ENCODE measurements at places on chromosomes 11 and 22.

- DNase-seq: peak; percentile 8
Measured at GRCh38 chr11:122864386-122865115, 18.0 kb upstream of the JHY start.

GRCh38 chr22:39311592-39312400 is 7.6 kb downstream of the RPL3 start:
- no peak for DNase-seq

- DNase-seq: peak; percentile 61
Measured at GRCh38 chr11:14500181-14500651, 605 bp upstream of the COPB1 start.

GRCh38 chr11:123168241-123168640 is 26.8 kb downstream of the CLMP start:
- no peak for DNase-seq

DNA sequence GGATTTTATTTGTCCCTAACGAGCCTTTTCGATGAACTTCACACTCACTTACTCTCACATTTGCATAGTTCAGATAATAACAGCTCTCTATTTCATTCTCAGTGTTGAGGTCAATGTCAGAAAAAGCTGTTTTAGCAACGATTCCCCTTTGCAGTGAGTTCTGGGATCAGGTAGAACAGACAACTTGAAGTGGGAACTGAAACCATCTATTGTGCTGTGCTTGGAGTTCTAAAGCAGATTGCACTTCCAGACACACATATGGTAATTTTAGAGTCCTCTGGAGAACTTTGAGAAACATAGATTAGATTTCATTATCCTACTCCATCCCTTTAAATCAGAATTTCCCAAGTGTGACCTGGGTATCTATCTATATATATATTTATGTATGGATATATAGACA is 124.6 kb upstream of the BLID start:
- DNase-seq: no peak

DNA sequence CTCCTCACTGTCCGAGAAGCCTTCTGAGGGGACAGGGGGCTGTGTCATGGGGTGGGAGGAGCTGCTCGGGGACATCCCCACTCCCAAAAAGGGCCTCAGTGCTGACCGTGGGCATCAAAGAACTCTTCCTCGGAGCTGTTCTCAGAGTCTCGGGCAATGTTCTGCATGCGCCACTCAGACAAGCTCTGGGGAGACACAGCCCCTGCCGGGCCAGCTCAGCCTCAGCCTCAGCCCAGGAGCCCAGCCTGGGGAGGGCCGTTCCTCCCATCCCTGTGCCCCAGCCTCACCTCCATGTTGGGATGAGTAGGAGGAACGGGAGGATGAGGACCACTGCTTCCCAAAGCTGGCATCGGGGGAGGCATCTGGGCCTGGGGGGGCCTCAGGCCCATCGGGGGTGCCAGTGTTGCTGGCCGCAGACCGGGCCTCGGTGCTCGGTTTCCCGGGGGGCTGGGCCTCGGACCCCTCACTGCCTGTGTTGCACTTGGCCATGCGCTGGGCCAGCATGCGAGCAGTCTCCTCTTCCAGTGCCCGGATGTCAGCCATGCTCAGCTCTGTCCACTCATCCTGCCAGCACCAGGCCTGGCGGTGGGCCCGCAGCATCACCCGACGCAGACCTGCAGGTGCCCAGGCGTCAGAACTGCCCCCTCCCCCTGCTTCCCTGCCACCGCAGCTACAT is 5.2 kb downstream of the PITPNM1 start:
- DNase-seq: no peak

DNA sequence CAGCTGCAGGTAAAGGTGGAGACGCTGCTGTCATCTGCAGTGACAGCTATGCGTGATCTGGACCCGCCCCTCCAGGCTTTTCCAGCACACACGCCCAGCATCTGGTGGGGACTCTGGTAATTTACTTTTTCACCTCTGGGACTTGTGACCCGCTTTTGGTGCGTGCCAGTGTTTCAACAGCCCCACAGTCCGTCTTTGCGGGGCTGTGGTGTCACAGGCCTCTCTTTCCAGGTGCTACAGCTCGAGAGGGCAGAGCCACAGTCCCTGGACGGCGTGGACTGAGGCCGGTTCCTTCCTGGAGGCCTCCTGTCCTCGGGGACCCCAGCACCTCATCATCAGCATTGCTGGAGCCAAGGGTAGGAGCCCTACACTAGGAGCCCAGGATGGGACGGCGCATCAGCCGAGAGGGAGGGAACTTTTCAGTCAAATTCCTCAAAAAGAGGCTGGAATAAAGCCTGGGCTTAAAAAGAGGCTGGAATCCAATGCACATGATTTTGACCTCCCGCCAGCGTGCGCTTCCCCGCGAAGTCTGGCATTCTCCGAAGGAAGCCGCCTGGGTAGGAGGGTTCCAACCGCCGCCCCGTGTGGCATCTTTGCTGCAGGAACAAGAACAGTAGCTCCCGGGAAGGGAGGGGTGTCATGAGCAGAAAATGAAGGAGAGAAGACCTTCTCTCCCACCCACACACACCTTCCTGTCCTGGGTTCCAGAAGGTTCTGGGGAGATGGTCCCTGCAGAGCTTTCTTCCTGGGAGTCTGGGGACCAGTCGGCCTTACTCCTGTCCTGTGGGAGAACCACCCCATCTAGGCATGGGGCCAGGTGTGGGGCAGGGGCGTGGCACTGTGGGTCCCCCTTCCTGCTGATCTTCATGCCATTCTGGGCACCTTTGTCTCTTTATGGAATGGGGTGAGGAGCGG is 25.7 kb upstream of the KRTAP5-7 start:
- no peak for DNase-seq

DNA sequence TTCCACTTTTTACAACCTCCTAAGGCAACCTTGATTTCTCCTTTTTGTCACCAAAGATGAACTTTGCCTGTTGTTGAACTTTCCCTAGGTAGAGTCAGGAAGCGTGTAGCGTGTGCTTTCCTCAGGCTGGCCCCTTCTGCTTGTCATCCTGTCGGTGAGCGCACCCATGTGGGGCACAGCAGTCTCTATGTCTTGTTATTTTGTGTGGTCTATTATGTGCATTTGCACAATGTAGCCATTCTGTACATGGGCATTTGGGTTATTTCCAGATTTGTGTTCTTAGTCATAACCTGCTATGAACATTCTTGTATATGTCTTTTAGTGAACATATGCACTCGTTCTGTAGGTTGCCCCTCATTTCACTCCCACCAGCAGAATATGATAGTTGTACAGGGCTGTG is 34.9 kb downstream of the CABIN1 start:
- no peak for DNase-seq

- no peak for DNase-seq
Measured at GRCh38 chr11:10400856-10401255, 54.2 kb upstream of the AMPD3 start.

GRCh38 chr11:19766206-19766605 is 53.6 kb downstream of the NAV2 start:
- peak; percentile 52 for DNase-seq

DNA sequence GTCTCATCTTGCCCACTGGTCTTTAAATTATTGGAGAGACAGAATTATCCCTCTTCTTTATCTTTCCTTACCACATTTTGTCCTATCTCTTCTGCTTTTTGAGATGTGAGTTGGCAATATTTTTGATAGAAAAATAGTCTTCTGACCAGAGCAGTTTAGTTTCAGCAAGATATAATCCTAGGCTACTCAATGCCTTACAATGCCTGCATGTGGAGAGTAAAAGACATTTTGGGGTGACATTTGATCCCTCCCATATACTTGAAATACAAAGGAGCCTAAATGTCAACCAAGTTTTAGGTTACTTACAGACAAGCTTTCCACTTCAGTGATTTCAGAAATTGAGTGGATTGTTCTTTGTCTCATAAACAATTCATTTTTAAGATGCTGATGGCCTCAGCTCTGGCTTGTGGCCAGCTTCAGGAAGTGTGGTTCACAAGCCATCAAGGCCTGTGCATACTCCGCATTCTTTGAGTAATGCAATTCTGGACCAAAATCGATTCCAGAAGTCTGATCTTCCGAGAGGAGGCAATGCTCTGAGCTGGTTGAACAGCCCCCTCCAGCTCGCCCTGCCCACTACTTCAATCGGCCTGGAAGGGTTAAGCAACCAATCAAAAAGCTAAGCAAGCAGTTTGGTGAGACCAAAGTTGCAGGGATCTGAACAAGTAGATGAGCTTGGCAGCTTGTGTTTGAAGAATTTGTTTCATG is 274.4 kb downstream of the BLID start:
- DNase-seq: peak; percentile 85

GRCh38 chr11:12356944-12357655 is 20.3 kb upstream of the PARVA start:
- DNase-seq: no peak

GRCh38 chr11:28448186-28448585 is 340.0 kb downstream of the METTL15 start:
- no peak for DNase-seq

DNA sequence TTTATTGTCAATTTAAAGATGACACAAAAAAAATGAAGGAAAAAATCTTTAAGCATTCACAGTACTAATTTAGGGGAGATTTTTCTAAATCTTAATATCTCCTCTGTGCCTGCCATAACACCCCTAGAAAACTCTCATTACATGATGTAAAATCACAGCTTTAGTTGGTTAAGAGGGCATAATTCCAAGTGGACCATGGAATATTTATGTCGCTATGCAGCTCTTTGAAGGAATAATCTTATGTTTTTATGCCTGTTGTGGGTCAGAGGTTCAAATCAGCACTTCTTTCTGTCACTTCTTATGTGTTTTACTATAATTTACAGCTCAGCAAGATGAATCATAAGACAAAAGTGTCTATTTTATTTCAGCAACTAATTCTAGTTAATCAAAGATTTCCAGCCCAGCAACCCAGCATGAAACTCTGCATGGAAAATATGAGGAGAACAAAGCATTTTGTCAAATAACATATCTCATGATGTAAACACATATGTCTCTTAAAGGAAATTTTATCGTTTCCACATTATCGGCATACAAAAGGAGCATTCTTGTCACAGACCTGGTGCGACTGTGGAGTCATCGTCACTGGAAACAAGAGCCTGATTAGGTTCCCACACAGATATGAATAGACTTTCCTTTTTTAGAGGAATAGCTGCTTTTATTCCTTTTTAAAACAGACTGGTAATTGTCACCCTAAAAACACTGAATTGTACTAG is 274.8 kb downstream of the SOX6 start:
- DNase-seq: no peak

DNA sequence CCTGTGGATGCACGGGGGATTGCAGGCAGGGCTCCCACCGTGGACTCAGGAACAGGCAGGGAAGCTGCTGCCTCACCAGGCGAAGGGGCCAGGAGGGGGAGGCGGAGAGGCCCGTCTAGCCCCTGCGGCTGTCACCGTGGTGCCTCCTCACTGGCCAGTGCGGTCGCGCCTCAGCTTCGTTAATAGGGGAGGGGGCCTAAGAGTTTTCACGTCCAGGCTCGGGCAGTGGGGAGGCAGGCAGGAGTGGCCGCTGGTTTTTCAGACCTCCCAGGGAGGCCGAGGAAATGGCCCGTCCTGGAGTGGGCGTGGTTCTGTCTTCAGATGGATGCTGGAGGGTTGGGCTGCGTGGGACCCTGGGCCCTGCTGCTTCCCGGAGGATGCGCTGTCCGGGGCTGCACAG is 91.1 kb upstream of the B3GAT1 start:
- DNase-seq: no peak

- DNase-seq: no peak
Measured at GRCh38 chr22:50502096-50502495, 5.4 kb downstream of the LMF2 start.

DNA sequence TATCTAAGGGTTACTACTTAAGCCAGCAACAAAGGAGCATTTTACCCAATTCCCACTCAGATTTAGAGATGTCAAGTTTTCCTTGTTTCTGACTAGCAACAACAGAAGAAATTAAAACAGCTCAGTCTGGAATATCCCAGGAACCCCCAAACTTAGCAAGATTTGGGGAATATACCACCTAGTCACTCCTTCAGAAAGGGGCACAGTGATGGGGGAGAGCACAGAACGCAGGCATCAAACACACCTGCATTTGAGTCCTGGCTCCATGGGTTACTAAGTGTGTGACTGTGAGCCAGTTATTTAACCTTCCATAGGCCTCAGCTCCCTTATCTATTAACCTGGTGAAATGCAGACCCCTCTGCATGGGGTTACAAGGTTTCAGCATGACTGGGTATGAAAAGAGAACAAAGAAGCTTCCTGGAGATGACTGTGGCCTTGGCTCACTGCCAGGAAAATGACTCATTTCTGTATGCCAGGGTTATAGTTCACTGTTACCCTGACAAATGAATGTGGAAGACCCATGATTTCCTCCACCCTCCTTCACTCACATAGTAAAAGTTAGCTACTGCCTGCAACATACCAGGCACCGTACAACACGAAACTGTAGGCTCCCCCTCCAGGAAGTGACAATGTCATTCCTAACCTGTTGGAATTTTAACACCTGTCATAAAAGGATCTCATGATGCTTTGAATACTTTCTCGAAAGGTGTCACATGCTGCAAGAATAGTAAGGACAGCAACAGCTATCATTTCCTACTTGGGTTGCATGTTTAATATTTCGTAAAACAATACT is 79.6 kb downstream of the ME3 start:
- DNase-seq: peak; percentile 91

GRCh38 chr22:37199760-37200108 is 11.7 kb upstream of the C1QTNF6 start:
- no peak for DNase-seq

DNA sequence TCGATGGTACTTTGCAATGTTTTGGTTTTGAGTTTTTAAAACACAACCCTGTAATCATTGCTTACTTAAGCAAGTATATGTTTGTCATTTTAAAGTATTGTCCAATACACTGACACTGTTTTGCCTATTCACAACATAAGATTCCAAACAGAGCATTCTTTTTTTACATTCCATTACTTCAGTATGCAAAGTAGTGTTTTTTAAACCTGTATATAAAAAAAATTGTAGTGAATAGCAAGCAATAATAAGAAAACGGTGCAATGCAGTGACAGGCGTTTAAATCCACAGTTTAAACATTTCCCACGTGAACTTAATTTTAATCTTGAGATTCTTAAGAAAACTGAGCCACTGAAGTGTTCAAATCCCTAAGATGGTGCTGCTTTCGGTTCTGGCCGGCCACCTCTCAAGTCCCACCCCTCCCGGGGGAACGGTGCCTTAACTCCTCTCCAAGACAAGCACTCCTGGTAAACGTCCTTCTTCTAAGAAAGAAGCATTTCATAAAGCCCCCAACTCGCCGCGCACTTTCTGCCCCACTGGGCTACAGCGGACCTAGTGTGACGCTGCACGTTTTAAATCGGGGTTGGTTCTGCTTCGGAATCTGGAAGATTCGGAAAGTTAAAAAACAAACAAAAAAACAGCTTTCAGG is 2.9 kb downstream of the PGR start:
- DNase-seq: peak; percentile 25

- DNase-seq: peak; percentile 89
Measured at GRCh38 chr11:124725719-124726105, 14.0 kb upstream of the NRGN start.

- DNase-seq: no peak
Measured at GRCh38 chr11:121340032-121340580, 47.5 kb downstream of the SC5D start.

DNA sequence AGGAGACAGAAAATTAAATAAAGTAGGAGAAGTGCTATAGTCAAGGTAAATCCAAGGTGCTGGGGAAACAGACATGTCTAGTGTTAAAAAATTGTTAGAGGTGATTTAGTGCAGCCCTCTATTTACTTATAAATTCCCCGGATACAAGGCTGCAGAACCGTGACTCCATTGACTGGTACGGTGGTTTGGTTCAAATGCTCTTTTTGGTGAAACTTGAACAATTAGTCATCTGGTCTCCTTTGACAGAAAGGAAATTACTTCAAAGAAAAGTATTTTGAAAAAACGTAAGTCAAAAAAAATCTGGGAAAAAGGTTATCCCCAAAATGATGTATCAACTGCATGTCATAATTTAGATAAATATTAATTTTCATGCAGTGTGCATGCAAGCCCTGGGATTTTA is 399.2 kb downstream of the CNTN5 start:
- no peak for DNase-seq

GRCh38 chr11:65388731-65389130 is 2.3 kb downstream of the FRMD8 start:
- DNase-seq: no peak

Measured in fibroblast of pulmonary artery (primary cell).